ENCODE measurements at places on chromosomes 12 and 14.

DNA sequence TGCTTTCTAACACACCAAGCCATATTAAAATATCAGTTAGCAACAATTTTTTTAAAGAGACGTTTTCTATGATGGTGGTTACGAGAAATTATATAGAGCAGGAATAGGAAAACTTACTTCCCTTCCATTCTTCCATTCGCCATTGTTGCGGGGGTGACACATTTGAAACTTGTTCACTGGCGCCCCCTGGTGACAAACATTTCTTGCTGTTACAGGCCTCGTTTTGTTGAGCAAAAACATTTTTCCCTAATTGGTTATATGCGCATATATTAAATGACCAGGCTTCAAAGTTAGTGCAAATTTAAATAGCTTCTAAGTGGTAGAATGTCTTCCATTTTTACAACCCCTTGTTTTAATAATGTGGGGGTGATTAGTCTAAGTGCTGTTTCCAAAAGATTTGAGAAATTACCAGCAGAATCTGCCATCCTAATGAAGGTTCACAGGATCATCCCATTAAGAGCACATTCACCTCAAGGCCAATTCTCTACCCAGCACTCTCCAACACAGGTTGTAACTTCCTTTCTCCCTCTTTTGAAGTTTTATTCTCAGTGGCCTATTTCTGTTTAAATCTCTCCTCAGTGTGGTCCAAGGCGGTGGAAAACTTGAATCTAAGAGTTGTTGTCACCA is 1124.7 kb downstream of the FLRT2 start:
- DNase-seq: no peak

- no peak for DNase-seq
Observed at GRCh38 chr12:27965411-27965810, 7.1 kb downstream of the PTHLH start.

DNA sequence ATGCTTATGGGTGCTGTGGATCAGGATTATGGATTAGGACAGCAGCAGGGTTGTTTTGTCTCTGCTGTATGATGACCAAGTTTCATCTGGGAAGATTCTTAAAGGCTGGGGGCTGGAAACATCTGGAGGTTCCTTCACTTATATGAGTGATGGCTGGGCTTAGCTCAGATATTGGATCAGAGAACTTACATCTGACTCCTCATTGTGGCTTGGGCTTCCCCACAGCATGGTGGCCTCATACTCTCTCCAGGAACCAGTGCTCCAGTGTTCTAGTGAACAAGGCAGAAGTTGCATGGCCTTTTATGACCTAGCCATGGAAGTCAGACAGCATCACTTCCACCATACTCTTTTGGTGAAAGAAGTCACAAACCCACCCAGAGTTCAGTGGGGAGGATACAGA is 336.1 kb upstream of the TBX3 start:
- DNase-seq: no peak

GRCh38 chr14:24042746-24043145 is 9.1 kb upstream of the CARMIL3 start:
- DNase-seq: no peak

DNA sequence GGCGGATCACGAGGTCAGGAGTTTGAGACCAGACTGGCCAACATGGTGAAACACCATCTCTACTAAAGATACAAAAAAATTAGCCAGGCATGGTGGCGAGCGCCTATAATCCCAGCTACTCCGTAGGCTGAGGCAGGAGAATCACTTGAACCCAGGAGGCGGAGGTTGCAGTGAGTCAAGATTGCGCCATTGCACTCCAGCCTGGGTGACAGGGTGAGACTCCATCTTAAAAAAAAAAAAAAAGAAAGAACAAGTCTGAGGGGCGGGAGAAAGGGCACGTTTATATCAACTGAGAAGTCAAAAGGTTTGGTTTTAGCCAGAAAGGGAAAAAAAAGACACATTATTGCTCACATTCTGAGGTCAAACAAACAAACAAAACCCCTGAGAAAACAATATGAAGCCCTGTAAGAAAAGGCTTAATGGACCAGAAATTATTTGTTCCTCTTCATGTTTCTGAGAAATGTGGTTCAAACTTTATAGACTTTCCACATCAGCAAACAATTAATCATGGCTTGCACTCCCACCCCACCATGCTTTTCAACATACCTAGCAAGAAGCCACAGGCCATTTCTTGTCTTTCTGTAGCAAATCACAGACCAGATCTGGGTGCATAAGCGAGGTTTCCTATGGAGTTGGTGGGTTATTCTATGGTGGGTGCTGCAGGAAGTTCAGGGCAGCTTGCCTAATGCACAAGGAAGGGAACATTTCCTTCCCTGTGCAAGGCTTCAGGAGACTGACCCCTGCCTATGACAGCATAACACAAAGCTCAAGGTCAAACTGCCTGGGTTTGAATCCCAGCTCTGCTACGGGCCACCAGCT is 80.1 kb downstream of the SSPN start:
- DNase-seq: no peak

DNA sequence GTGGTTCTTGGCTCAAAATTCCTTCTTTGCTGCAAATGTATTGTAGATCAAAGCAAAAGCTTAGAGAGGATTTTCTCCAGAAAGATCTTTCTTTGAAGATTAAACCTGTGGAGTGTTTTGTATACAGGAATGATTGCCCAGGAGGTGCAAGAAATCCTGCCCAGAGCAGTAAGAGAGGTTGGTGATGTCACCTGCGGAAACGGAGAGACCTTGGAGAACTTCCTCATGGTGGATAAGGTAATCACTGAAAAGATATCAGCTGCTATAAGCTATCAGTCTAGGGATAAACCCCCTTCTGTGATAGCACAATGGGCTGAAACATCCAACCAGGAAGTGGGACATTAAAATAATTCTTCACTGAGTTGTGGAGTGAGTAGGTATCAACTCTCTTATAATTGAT is 85.7 kb downstream of the MYRFL start:
- no peak for DNase-seq

- no peak for DNase-seq
Observed at GRCh38 chr12:70486588-70486987, 120.5 kb downstream of the KCNMB4 start.

- no peak for DNase-seq
Observed at GRCh38 chr14:87990682-87991081, 2.3 kb downstream of the GALC start.

DNA sequence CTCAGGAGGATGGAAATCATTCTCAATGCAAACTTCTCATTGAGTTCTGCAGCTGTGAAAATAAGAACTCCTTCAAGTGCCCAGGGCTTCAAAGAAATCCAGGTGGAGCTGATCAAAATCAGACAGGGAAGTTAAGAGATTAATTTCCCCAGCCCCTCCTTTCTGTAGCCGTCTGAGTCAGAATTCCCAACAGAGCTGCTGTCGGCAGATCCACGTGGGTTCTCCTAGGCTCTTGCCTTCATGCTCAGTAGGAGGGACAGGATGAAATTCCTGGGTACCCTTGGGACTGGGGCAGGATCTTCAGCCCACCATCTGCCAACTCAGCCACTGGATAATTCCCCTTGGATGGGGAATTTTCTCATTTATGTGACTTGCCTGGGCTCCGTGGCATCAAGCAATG is 13.3 kb downstream of the TGFB3 start:
- no peak for DNase-seq

- DNase-seq: no peak
Observed at GRCh38 chr14:21467616-21468015, 9.1 kb downstream of the RAB2B start.

DNA sequence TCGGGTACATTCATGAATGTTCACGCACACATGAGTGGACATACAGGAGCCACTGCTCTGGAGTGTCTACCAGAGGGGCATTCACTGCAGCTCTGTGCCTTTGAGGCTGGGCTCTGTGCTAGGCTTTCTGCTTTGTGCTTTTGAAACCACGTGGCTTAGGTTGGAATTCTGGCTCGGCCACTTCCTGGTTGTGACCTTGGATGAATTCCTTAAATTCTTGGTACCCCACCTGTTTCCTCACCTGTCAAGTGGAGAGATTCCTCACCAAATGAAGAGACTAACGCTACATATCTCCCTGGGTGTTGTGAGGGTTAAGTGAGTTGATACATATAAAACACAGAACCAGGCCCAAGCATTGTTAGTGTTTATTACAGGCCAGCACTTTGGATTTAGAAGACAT is 842.8 kb downstream of the VRK1 start:
- DNase-seq: no peak

DNA sequence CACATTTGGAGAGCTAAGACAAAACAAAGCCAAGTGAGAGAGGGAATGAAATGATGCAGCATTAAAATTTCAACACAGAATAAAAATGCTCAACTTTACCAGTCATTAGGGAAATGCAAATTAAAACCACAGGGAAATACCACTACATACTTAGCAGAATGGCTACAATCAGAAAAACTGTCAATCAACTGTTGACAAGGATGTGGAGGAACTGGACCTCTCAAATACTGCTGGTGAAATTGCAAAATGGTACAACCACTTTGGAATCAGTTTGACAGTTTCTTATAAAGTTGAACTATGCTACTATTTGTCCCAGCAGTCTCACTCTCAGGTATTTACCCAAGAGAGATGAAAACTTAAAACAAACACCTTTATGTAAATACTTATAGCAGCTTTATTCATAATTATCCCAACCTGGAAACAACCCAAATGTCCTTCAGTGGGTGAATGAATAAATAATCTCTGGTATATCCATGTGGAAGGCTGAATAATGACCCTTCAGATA is 43.8 kb upstream of the KTN1 start:
- no peak for DNase-seq

DNA sequence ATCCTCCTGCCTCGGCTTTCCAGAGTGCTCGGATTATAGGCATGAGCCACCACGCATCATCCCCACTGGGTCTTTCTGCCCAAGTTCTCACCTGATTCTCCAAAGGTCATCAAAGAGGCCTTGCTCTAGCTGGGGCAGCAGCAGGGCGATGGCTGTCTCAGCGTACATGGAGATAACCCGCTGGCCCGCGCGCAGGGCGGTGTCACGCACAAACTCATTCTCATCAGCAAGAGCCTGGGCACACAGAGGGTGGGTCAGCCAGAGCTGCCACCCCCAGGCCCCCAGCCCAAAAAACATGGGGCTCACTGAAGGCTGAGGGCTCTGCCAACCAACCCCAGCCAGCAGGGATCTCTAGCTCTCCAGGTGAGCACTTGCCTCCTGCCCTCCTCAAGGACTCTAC is 27.7 kb upstream of the RAB35 start:
- DNase-seq: no peak

GRCh38 chr12:85568395-85569103 is 267.7 kb downstream of the RASSF9 start:
- no peak for DNase-seq

DNA sequence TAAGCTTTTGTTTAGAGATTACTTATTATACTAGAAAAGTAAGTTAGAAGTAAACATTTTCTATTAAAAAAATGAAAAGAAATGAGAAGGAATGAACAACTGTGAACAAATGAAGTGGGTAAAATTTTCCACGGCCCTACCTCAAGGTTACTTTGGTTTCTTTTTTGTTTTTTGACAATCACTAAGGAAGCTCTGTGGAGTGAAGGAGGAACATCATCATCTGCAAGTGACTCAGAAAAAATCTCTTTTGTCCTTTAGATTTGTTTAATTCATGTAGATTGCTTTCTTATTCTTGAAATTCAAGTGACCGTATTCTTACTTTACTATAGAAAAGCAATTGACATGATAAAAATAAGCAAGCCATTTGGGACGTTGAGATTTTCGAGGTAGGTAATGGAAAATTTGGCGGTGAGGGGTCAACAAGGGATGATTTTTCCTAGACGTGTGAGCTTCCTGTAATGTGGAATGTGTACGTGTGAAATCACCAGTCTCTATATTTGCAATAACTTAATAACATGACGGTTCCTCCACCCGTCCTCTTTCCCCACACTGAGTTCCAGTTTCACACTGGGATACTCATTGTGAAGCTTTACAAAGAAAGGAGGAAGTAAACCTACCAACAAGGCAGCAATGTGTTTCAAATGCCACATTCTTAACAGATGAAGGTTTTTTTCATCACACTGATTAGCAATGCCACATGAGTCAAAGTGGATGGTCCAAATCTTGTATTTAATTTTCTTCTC is 62.3 kb upstream of the EGLN3 start:
- no peak for DNase-seq

GRCh38 chr14:77924141-77924948 is 124.4 kb downstream of the ADCK1 start:
- DNase-seq: no peak

DNA sequence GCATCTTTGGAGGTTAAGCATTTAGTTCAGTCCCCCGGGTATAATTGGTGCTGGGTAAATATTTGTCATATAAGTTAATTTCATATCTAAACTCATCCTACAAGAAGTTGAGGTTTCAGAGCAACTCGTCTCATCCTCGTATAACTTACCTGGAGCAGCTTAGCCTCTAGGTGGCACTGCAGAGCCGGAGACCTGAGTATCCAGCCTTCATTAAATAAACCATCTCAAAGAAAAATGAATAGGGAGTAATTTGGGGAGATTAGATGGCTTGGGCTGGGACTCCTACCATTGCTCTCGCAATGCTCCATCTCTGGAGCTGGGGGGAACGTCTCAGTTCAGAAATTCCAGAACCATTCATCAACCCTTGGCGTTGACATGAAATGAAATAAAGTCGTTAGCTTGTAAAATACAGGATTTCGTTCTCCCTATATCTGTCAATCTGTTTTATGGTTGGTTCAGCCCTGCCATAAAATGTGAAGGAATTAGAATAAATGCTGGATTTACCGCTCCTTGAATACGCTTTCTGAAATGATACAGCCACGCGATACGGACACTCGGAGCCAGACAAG is 122.9 kb upstream of the TMEM132D start:
- no peak for DNase-seq

GRCh38 chr12:54053003-54053750 is 458 bp upstream of the HOXC4 start:
- no peak for DNase-seq

GRCh38 chr12:100830003-100830795 is 35.6 kb downstream of the ANO4 start:
- no peak for DNase-seq

DNA sequence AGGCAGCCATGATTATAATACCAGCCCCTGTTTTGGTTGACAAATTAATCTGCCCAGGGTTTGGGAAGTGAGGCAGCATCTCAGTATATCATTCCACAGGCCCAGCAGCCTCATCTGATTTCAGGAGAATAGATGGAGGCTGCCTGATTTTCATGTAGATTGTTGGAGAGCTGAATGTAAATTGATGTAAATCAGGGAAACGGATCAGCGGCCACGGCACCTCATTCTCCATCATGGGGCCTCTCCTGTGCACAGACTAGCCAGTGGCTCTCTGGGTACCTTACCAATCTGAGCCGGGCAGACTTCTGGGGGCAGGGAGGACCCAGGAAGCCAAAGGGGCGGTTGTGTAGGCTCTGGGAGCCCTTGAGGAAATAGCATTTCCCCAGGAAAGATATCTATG is 63.7 kb upstream of the GSC start:
- no peak for DNase-seq

DNA sequence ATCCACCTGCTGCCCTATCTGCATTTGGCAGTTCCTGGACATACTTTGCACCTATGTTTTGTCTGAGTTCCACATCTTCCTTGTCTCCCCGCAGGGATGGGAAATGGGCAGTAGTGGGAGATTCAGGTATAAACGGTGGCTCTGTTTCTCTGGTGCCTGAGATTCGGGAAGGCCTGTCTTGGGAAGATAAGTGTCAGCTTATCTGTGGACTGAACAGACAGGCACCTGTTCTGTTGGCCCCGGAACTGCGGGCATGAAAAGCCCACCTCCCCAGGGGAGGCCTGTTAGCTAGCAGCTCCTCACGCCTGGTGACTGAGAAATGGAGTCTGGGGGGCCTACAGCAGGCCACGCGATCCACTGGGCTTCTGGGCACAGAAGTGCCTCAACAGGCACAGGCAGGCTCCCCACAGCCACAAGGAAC is 5.8 kb downstream of the PHB2 start:
- no peak for DNase-seq

All from activated CD8-positive, alpha-beta memory T cell treated with anti-CD3 and anti-CD28 coated beads for 1 hour (primary cell).